ENCODE measurements at places on chromosomes 6 and 20.

DNA sequence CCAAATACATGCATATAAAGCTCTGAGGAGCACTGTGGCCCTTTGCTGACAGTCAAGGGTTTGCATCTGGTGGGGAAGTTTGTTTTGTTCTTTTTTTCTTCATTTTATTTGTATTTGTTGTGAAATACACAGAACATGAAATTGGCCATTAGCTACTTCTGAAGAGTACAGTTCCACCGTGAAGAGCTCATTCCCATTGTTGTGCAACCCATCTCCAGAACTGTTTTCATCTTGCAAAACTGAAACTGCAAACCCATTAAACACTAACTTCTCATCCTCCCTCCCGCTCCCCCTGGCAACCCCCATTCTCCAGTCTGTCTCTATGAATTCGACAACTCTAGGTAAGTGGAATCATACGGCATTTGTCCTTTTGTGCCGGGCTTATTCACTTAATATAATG, 231.3 kb downstream of the TFAP2C start:
- DNase-seq: no peak

GRCh38 chr20:48832405-48832730, 4.6 kb upstream of the PREX1 start:
- DNase-seq: no peak

DNA sequence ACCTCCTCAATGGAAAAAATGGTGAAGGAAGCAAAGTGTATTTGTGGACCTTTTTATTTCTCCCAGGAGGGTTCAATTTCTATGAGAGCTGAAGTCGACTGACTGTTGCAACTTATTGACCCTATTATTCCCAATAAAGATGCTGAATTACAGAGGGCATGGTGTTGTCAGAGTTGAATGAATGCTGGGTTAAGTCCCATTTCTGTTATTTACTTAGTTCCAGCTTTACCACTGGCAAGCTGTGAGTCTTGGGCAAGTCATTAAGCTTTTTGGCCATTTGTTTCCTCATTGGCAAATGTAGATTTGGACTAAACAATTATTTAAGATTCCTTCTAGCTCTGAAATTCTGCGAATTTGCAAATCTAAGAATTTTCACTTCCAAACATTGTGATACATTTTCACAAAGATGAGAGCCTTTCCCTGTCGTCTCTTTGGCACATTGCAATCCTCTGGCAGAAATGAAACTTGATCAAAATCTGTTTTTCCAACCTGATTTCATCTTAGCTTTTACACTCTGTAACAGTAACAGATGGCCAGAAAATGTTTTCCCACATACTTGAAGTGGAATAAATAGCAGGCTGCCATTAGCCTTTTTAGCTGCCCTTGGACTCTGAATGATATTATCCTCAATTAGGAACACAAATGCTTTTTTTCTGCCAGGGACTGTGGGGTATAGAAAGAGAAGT, 21.3 kb downstream of the BLTP3A start:
- no peak for DNase-seq

DNA sequence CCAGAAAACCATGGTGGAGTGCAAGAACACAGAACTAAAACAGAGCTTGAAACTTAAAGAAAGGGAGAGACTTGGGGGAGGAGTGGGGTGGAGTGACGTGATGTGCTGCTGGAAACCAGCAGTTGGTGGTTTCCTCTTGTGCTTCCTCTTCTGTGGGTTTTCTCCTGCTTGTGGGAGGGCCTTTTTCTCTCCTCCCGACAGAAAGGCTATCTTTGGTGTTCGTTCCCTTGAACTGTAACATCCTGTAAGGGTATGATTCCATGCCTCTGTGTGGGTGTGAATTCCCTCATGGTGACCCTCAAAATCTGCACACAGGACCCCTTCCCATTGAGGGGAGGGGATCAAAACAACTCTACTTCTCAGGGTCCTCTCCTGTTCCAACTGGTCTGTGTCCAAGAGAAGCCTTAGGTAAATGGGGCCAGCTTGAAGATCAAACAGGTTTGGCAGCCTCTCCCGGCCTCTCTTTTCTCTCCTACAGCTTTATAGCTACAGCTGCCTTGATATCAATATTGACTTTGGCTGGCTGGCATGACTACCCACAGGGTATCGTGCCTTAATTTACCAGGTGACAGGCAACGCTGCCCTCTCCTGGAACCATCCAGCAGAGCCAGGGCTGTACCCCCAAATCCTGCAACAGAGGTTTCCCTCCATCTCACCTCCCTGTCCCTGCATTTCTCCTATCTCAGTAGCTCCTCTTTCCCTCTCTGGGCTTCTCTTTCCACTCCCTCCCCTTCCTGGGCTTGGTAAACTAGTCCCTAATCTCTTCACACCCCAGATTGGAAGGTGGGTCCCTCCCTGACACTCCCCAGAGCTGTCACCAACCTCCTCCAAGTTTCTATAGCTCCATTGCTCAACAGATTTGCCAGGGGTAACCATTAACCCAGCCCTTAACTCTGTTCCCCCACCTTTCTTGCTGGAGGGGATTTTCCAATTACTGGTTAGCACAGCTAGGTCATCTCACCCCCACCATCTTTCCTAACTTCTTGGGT, 1.5 kb upstream of the MSH5 start:
- no peak for DNase-seq

GRCh38 chr6:154986787-154987235, 8.3 kb upstream of the TIAM2 start:
- DNase-seq: no peak

DNA sequence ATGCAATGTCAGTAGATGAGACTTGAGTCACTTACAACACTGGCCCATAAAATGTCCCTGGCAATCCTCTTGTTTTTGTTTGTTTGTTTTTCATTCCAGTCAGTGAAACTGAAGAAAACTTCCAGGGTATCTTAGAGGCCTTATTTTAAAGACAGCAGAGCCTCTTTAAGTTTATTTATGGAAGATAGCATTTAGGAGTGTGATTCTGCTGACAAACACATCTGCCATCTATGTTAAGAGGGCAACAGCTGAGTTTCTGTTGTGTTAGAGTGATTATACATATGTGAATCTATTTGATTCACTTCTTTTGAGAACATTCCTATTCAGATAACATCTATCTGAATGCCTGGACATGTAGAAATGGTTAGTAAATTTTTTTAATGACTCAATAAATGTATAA, 812.6 kb downstream of the TENT5A start:
- no peak for DNase-seq

- DNase-seq: no peak
Observed at GRCh38 chr6:118304321-118304720, 243.8 kb upstream of the PLN start.

DNA sequence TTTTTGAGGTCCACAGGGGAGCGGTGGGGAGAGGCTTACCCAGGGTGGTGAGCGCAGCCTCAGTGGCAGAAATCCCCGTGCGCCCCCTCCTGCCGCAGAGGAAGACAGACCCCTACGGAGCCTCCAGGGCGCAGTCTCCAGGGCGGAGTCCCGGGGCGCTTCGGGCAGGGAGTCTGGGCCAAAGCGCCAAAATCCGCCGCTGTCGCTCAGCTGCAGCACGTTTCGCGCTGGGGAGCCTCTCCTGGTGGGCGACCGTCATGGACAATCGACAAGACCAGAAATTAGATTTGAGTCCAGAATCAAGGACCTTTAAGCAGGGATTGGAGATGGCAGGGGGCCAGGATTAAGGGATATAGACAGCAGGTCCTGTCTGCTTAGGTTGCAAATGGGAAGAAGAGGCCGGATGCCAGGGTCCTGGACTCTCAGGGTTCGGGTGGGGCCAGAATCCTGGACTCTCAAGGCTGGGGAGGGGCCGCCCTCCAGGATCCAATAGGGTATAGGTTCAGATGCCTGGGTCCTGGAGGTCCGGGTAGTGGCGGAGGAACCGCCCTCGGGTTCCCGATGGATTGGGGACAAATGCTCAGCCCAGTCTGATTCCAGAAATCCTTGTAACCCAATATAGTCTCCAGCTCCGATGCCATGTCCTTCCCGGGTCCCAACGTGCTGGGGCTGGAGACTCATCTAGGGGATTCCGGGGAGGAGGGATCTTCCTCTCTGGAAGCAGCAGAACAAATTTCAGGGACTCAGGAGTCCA, 7.9 kb upstream of the HLA-E start:
- no peak for DNase-seq

GRCh38 chr6:21665392-21666200, 72.0 kb downstream of the SOX4 start:
- DNase-seq: no peak

DNA sequence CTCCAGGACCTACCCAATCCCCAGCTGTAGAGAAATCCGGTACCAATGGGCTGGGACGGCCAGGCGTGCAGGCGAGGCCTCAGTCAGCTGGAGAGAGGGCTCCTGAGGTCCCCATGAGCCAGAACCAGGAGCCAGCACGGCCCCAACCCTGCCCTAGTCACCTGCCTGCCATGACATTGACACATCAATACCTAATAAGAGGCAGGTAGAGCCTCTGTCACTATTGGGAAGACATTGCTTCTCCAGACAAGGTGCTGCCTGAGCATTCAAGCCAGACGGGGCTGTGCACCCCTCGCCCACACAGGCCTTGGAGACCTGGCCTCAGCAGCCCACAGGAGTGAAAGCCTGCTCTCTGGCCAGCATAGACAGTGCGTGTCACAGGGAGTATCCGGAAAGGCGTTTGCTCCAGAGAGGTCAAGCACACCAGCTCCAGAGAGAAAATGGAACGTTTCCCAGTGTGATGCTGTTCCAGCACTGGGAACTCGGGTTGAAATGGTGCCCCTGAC, 3.5 kb downstream of the DLL1 start:
- no peak for DNase-seq

GRCh38 chr20:49160057-49160929, 27.8 kb downstream of the STAU1 start:
- DNase-seq: no peak

DNA sequence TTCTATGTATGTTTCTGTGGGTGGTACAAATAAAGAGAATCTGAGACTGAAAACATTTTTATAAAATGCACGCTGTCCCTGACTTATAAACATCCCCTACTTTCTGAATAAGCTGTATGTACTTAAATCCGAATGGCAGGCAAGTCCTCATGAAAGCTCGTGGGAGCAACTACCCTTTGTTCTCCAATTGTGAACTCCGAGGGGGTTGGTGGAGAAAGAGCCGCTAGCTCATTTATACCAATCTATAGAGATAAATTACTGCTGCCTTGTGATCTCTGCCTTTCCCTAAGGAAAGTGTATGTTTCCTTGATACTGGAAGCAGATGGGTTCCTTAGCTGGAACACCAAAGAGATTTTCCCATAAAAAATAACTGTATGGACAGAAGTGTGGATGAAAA, 84.5 kb downstream of the GJA10 start:
- DNase-seq: no peak

DNA sequence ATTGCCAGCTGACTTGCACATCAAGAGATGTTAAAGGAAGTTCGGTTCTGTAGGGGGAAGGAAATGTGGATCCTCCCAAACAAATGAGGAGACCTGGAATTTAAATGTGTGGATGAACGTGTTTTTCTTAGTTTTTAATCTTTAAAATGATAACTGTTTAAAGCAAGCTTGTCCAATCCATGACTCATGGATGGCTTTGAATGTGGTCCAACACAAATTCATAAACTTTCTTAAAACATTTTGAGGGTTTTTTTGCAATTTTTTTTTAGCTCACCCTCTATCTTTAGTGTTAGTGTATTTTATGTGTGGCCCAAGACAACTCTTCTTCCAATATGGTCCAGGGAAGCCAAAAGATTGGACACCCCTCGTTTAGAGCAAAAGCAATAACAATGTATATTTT, 12.6 kb downstream of the TUBB2B start:
- no peak for DNase-seq

DNA sequence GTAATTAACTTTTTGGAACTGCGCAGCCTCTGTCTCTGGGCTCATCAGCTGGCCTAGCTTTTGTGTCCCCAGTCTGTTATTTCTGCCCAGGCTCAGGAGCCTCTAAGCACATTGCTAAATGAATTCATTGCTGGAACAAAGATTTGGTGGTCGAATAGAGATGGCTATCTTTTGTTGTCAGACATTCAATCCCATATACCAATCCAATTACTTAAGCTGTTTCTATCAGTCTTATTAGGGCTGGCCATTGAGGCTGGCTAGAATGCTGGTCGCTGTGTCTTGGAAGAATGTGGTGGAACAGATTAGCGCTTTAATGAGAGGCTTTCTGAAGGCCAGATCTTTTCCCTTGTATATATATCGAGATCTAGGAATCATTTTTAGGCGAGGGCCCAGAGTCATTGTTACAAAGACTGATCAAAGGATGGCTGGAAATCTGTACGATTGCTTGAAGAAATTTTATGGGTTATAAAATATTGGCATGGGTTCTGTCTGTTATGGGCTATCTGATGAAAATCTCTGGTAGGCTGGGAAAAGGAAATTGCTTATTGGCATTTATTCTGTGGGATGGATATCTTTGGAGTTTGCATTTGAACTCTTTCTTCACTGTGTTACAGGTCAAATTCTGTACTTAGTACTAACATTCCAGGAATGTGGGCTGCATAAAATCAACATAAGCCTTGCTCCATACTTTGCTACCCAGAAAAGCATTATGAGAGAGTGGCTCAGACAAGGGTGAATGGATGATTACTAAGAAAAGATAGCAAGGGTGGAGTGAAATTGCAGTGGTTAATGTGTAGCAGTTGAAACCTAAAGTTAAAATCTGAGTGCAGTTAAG, 34.8 kb upstream of the JAG1 start:
- no peak for DNase-seq

GRCh38 chr20:31637660-31638059, at the start of gene COX4I2:
Gene COX4I2 (plus strand): TSS chr20:31637912. CDS start chr20:31639018, 1,106 bp downstream.
- DNase-seq: no peak

DNA sequence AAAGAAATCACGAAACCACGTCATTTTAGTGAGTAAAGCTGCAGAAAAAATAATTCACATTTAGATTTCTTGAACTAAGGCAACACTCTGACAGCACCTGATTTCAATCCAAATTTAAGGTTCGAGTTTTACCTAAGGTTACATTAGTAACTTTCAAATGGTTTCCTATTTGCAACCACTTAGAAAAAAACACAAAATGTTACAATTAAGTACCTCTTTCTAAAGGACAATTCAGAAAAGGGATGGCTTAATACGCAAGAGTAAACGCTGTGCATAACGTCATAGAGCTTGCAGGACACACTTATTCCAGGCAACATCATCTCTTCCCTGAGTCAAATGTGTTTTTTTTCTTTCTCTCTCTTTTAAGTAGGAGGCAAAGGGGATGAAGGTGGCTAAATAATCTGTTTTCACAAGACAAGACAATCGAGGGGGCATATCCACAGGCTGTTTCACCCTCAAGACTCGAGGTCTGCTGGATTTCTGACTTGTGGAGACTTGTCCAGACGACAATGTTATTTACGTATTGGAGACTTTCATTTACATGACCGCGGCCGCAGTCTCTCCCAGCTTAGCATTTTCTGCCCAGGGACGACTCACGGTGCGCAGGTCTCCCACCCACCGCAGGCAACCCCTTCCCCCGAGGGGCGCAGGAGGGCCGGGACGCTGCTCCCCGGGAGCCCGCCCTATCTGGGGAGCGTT, 86.0 kb downstream of the SESN1 start:
- DNase-seq: peak; percentile 2

- no peak for DNase-seq
Observed at GRCh38 chr6:87870556-87870955, 168.5 kb upstream of the AKIRIN2 start.
